Astrocyte of the spinal cord (primary cell): ENCODE measurements at places on chromosomes 5 and 9.

DNA sequence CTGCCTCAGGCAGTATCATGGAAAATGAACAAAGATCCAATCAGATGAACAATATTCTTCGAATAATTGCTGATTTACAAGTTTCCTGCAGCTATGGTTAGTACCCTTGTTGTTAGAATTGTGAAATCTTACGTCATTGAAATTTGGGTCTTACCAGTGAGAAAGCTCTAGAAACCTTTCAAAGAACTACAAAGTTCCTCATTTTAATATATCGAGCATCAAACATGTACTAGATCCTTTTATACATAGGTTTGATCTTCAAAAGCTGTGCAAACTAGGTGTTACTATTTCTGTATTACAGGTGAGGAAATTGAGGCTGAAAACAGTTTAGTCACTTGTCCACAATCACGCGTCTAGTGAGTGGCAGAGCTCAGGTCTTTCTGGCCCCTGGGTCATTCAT lies 43.7 kb upstream of the ANGPTL2 start:
- no peak for DNase-seq

DNA sequence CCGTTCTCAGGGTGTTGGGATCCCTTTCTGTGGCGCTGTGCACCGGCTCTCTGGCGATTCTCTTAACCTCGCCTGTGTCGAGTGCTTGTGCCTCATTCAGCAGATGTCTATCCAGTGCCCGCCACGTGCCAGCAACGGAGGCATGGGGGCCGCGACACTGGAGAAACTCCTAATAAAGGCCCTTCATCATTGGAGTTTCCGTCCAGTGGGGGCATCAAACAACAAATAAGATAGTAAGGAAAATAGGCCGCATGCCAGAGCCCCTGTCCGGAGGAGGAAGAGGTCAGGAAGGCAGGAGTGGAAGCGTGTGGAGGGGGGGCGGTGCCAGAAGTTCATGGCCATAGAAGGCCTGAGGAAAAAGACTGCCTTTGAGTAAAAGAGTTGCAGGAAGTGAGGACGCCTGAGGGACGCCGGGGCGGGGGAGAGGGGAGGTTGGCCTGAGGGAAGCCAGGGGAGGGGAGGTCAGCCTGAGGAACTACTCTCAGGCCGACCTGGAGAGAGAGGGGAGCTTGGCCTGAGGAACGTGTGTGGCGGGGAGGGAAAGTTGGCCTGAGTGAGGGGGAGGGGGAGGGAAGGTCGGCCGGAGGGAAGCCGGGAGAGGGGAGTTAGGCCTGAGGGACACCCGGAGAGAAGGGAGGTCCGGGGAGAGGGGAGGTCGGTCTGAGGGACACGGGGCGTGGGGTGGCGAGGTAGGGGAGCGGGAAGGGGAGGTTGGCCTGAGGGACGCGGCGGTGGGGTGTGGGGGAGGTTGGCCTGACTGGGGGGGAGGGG lies 82.2 kb downstream of the CACNA1B start:
- no peak for DNase-seq

DNA sequence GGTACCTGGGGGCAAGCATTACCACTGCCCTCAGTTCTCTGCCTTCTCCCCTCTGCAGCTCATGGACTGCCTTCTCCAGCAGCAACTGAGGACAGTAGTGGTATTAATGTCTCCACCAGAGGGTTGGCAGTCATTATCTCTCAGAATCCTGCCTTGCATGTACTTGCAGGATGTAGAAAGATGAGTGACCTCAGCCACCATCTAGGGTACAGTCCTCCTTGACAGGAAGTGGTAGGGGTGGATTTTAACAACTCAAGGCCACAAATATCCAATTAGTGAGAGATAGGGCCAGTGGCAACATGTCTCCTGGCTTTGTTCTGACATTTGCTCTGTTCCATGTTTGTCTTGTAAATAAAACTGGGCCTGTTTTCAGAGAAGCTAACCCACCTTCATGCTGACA lies 47.2 kb downstream of the F2R start:
- no peak for DNase-seq

DNA sequence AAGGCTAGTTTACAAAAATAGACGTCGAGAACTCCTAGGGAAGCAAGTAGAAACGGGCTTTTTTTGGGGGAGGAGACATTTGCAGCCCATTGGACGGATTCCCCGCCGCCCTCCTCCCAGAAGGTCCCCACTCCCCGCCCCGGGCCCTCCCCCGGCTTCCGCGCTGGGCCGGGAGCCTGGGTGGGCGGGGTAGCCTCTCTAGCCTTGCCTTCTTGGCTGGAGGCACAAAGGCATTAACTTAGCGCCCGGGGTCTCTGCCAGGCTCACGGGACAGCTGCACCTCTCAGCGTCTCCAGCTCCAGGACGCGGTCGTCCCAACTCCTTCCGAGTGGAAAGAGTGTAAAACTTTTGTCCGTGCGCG lies at the start of gene DMRTA1:
Gene DMRTA1, plus strand, starts transcription at position 236 of the 361 bp plus-strand sequence. CDS start 242 bp downstream, outside the sequence.
- DNase-seq, result peak; percentile 85

DNA sequence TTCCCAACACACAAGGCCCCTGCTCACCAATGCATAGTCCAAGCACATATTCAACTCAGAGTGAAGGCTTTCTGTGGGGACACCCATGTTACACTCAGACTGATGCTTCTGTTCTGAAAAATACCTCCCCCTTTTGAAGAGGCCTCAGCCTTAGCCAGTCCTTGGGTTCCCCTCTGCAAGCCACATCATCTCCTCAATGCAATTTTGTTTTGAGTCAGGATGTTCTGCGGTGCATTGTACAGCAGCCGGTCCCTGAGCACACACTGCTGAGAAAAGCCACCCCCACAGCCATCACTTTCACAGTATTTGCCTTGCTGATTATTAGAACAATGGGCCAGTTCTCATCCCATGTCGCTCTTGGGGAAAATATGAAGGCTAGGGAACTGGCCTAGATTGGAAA lies 241.2 kb downstream of the FAM114A2 start:
- DNase-seq, result no peak

DNA sequence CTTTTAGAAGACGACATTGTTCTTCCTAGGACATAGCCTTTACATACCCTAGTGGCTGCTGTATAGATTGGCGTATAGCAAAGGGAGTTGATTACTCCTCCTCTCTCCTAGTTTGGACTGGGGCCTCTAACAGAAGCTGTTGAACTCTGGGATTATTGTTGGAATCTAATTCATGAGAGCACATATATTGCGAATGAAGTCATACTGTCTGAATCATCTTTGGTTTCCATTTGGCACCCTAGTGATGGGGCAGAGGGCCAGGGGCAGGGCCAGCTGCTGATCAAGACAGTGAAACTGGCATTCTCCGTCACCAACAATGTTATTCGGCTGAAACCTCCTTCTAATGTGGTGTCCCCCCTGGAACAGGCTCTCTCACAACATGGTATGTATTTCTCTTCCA lies 40.3 kb downstream of the NUP188 start:
- DNase-seq, result peak; percentile 89
